ENCODE measurements at places on chromosomes 5 and 9.
A peak's percentile ranks its signal among the peaks of the same experiment; 100 is the strongest.

GRCh38 chr9:27377147-27377807 lies 80.3 kb upstream of the EQTN start:
- DNase-seq: no peak

DNA sequence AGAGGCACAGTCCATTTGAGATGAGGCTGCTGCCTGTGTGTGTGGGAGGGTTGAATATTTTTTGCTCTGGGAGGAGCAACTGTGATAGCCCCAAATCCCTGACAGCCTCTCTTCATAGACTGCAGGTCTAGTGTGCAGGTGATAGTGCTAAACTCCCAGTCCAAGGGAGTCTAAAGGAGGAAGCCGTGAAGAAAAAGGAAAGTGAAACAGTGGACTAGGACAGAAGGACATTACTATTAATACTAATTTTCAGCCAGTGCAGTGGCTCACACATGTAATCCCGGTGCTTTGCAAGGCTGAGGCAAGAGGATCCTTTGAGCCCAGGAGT lies 295.0 kb downstream of the PDE4D start:
- no peak for DNase-seq

DNA sequence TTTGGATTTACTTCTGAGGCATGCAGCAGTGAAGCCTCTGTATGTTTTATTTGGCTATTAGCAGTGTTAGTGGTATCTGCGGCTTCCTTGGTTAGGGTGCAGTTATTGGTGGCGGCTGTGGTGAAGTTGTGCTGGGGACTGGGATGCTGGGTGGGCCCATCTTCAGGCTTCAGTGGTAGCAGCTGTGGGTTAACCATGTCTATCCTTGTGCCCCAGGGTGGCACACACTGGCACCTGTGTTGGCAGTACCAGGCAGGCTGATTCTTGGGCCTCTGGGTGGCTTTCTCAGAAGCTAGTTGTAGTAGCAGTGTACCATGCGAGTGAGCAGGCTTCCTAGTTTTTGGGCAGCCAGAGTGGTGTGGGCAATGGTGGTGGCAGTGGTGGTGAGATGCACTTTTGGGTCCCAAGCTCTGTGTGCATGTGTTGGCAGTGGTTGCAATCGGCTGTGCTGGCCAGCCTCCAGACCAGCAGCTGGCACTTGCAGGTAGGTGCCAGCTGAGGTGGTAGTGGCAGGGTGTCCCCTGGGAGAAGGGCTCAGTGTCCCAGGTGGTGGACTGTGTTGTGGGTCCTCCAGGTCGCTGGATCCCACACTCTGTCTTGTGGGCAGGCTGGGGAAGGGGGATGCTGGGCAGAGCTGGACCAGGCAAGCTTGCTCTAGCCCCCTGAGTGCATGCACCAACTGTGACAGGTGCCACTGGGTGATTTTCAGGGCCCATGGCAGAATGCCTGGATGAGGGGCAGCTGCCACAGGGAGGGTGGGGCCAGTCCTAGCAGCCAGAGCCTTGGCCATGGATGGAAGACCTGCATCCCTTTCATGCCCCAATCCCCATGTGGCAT lies 13.6 kb downstream of the AHRR start:
- DNase-seq: no peak

GRCh38 chr9:35001285-35001677 lies 11.7 kb downstream of the DNAJB5 start:
- DNase-seq: no peak

GRCh38 chr5:160263326-160263855 lies 34.1 kb downstream of the FABP6 start:
- DNase-seq: no peak

DNA sequence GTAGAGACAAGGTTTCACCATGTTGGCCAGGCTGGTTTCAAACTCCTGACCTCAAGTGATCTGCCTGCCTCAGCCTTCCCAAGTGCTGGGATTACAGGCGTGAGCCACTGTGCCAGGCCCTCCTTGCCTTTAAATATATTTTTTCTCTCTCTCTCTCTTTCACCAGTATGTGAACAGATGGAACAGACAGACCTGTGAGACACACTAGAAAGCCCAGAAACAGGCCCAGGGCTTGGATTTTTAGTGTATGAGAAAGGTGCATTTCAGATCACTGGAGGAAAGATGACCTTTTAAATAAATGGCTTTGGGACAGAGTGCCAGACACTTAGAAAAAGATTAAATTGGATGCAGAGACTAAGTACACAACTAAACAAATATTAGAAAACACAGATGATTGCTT lies 3.1 kb downstream of the RASGEF1C start:
- no peak for DNase-seq

DNA sequence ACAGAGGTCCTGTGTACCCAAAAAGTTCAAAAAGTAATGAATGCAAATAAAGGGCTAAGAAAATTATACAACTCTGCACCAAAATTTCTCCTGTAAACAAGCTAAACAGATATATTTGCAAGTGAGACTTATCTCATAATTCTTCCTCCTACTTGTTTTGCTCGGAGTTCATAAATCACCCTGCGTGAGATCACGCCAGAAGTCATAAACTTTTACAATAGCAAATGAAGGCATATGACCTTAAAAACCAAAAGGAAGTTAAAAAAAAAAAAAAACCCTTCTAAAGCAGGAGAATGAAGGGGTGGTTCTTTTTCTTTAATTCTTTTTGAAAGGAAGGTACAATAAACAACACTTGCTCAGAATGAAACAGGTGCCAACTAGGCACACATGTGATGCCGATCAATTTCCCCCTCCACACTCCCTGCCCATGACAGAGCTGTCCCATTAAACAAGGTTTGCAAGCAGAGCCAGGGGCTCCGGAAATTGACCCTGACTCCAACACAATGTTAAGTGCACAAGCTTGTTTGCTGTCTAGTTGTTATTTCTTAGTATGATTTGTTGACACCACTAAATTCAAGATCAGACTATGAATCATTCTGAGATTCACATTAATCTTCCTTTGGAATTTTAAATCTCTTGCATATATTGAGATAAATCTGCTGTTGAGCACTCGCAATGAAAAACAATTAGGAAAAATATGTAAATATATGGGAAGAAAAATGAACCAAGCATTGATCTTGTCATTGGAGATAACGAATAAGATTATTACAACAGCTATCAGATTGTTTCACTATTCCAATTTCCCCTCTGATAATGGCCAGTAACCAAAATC lies 46.3 kb downstream of the DROSHA start:
- DNase-seq: no peak

DNA sequence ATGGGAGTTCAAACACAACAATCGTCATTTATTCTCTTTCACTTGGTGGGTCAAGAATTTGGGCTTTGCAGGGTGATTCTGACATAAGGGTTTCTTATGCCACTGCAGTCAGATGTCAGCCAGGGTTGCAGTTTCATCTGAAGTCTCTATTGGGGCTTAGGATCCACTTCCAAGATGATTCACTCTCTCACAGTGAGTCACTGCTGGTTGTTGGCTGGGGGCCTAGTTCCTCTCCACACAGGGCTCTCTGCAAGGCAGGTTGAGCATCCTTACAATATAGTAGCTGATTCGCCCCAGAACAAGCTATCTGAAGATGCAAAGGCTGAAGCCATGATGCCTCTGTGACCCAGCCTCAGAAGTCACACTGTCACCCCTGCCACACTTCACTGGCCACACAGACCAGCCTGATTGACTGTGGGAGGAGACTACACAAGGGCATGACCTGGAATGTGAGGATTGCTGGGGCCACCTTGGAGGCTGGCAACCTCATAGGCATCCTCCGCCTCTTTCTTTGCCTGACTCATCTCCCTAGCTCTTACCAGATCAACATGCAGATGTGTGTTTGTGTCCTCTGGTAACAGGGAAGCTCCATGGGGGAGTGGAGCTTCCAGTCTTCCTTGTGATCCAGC lies 4.5 kb upstream of the CARD19 start:
- DNase-seq: no peak

- DNase-seq: no peak
These were observed 7.1 kb downstream of the GLIS3 start for GRCh38 chr9:4292781-4293180.

GRCh38 chr5:59725392-59725767 lies 168.1 kb downstream of the PDE4D start:
- no peak for DNase-seq

- no peak for DNase-seq
These were observed 39.6 kb upstream of the CEP72 start for GRCh38 chr5:572398-573019.

GRCh38 chr5:143693651-143694252 lies 118.2 kb upstream of the HMHB1 start:
- no peak for DNase-seq

- DNase-seq: no peak
These were observed 382.6 kb downstream of the DMRTA1 start for GRCh38 chr9:22829236-22829635.

DNA sequence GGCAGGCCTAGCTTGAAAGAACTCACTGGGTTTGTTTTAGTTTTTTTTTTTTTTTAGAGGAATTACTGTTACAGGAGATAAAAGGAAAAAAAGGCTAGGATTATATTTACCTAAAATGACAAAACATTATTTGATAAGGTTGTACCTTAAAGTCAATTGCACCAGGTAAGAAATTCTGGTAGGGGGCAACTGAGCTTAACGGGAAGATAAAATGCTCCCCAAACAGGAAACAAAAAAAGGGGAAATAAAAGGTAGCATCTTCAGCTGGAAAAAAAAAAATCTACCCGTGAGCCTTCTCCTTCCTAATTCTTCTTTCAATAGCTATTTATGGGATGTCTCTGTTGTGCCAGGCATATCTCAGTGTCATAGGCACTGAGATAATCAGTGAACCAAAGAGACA lies 164.5 kb downstream of the PIK3R1 start:
- no peak for DNase-seq

DNA sequence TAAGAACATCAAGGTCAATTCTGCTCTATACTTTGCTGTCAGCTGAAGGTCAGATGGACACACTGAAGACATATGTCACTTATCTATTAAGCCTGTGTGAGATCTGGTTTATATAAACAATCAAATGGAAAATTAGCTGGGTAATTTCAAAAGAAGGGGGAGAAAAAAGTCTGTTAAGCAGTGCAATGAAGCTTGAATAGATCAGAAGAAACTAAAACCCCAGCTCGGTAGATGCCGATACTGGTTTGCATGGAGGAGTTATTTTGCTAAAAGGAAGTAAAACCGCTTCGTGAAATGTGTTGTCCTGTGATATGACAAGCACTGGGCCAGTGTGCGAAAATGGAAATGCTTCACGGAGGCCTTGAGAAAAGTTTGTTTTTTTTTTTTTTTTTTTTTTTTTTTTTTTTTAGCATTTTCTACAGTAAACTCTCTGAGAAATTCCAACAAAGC lies 148.8 kb downstream of the MEF2C start:
- DNase-seq: no peak

- no peak for DNase-seq
These were observed 56.9 kb downstream of the HOMER1 start for GRCh38 chr5:79456890-79457583.

DNA sequence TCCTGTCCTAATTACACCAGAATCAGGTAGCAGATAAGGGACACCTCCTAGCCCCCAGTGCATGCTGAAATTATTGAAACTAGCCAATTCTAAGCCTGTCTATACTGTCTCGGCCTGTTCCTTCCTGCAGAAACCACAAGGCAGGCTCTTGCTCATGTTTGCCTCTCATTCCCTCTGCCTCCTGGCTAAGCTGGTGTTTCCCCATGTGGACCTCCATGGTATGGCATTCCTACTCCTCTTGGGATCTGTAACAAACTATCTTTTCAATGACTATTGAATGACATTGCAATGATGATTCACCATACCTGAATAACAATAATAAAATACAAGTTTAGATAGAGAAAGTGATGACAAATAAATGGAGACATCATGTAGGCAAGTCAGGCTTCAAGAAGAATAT lies 35.6 kb upstream of the ADAMTS16 start:
- no peak for DNase-seq

GRCh38 chr5:12854386-12854785 lies 950.1 kb upstream of the CTNND2 start:
- DNase-seq: no peak

DNA sequence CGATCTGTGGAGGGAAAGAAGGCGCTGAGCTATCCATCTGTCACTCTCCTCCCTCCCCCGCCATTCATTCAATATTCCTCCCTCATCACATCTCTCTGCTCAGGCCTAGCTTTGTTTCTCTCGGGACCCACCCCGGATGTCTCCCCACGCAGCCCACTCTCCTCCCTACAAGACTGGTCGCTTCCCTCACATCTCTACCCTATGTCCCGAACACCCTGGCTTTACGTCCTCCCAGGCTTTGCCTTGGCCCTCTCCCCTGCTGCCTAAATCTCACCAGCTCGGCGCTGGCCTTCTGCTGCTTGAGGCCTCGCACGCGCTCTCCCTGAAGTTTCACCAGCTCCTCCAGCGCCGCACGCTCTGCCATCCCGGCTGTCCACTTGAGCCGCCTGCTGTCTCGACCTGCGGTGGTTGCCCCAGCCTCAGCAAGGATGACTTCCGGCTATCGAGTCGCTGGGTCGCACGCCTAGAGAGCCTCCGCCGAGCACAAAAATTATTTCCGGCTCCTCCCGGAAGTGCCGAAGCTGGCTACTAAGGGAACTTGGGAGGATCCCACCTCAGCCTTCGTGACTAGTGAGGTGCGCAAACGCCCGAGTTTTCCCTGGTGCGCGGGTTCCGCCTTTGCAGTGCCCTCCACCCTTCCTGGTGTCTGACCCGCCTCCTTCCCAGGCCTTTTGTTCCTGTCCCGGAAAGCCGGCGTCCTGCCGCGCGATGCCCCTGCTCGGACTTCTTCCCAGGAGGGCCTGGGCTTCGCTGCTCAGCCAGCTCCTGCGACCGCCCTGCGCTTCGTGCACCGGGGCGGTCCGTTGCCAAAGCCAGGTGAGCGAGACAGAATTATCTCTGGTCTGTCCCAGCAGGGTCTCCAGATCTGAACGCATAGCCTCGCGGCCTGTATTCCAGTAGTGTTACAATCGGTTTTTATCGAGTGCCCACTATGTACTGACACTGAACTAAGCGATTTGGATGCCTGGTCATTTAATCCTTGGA lies at the start of the genes HARS1 and HARS2:
HARS1 (minus strand) TSS at position 430 of the 984 bp plus-strand sequence; CDS start at position 364, 66 bp downstream.
HARS2 (plus strand) TSS at position 515 of the 984 bp plus-strand sequence; CDS start at position 709, 194 bp downstream.
- DNase-seq: peak; percentile 77

- no peak for DNase-seq
These were observed 30.2 kb downstream of the C5orf15 start for GRCh38 chr5:133938039-133938821.

GRCh38 chr5:141778206-141778605 lies 96.2 kb upstream of the ARAP3 start:
- DNase-seq: no peak

DNA sequence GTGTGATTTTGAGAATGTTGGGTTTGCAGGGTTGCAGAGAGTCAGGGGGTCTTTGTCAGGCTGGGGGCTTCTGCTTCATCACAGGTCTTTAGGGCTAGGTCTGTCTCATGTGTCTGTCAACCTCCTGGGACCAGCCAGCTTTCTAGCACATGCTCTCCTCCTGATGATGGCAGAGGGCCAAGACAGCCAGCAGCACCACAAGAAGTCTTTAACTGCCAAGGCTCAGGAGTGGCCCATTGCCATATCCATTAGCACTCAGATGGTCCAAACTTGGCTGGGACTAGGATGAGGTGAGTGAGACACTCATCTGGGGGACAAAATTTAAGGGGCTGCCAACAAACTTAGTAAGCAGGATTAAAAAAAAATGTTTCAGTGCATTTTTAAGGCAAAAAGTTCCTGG lies 384.2 kb upstream of the CDH10 start:
- no peak for DNase-seq

All from stimulated activated CD8-positive, alpha-beta memory T cell treated with anti-CD3 and anti-CD28 coated beads, Interleukin-7, amount 100 ng/mL, for 4 hours (primary cell).